Inflammatory macrophage (primary cell): ENCODE measurements at places on chromosomes 1 and 21.

- no peak for DNase-seq
These were observed 1142.7 kb upstream of the NCAM2 start for GRCh38 chr21:19855522-19855921.

- DNase-seq, result peak; percentile 74
These were observed 18.1 kb upstream of the SLC44A3 start for GRCh38 chr1:94801919-94802546.

DNA sequence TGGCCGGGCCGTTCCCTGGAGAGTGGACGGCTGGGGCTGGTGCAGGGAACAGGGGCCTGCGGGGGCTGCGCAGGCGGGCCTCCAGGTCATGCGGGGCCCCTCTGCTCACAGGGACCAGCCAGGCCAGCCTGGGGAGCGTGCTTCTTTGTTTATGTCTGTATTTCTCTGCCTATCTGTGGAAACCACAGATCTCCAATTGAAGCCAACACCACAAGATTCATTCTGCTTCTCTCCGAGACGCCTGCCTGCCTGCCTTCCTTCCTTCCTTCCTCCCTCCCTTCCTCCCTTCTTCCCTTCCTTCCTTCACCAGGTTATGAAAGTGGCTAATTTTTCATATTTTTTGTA is 39.9 kb upstream of the HMGN1 start:
- no peak for DNase-seq

DNA sequence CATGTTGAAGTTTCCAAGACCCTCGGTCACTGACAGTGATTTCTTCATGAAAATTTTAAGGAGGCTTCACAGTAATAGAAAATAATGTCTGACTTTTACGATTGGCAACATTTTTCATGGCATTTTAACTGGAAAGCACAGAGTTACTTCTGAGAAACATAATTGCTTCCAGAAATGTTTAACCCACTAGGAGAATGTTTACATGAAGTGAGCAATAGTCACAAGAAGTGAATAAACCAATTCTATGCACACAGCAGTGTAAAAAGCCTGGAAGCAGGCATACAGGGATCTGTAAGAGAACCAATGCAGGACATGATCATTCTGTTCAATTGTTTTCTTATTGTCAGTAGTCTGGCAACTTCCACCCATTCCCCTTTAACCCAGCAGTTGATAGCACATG is 316.2 kb upstream of the CXADR start:
- no peak for DNase-seq

- no peak for DNase-seq
These were observed 82.9 kb upstream of the DSCAM start for GRCh38 chr21:40929833-40930232.

DNA sequence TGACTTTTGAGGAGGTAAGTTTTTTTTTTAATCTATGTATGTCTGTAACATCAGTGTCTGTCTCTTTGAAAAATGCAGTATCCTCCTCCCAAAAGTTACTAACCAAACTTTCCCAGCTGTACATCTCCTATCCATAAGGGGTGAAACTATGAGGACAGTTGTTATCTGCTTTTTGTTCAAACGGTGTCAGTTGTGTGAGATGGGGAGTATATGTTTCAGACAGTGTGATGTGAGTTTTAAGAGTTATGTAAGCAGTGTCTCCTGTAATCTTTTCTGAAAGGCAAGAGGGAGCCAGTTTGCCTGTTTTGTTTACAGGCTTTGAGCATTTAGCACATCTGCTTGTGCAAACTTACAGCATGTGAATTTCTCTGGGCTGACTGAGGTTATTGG is 34.8 kb upstream of the CACYBP start:
- peak; percentile 54 for DNase-seq

GRCh38 chr21:41801321-41802197 is 34.7 kb upstream of the RIPK4 start:
- DNase-seq, result peak; percentile 39

- DNase-seq, result peak; percentile 94
These were observed 493 bp upstream of the MAP3K21 start for GRCh38 chr1:233326811-233327650.

GRCh38 chr1:235515844-235516512 is 11.7 kb upstream of the B3GALNT2 start:
- DNase-seq, result peak; percentile 63

- DNase-seq, result no peak
These were observed 104.6 kb upstream of the TTC34 start for GRCh38 chr1:2906085-2906484.

- DNase-seq, result peak; percentile 74
These were observed 15.4 kb upstream of the PHACTR4 start for GRCh38 chr1:28354121-28354520.

DNA sequence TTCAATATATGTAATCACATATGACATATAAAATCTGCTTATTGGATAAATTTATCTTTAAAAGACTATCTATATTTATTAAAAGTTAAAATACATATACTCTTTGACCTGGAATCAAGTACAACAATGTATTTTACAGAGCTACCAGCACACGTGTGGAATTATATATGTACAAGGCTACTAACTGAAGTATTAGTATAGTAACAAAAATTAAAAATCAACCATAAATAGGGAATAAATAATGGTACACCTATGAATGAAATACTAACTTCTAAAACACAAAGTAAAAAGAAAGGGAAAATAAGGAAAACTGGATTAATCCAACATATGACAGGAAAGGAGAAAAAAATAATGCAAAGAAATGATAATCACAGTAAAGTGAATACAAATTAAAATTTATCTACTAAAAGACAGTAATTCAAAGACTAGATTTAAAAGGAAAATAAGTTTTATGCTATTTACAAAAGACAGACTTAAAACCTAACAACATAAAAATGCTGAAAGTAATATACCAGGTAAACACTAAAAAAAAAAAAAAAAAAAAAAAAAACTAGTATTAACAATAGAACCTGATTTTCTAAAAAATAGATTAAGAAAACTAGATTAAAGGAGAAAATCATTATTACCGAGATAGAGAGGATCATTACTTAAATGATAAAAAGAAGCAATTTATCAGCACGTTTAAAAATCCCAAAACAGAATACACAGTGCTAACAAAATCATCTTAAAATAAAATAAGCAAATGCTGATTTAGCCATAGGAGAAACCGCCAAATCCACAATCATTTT is 27.9 kb downstream of the MRPL39 start:
- DNase-seq, result no peak

- peak; percentile 37 for DNase-seq
These were observed 144.6 kb upstream of the TNR start for GRCh38 chr1:175887981-175888428.

DNA sequence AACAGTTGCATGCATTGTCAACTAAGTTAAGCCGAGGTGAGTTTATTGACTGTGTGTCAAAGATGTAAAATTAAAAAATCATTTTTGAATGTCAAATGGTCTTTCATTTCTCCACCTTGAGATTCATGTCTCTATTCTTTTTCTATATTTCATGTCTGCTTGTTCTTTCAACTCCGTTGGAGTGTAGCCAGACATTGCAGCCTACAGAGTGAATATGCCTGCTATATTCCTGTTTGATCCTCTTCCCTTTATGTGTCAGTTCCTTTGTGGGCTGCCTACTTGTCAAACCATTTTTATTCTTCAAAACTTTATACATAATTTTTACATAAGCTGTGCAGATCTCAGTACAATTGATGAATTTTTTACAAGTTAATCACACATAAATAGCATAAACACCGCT is 1325.8 kb upstream of the PRMT6 start:
- DNase-seq, result no peak

GRCh38 chr1:209513226-209513625 is 70.3 kb upstream of the CAMK1G start:
- DNase-seq, result peak; percentile 25

GRCh38 chr1:10678852-10679251 is 117.6 kb downstream of the CASZ1 start:
- DNase-seq, result no peak

- no peak for DNase-seq
These were observed 64.4 kb downstream of the MAST2 start for GRCh38 chr1:45867697-45868348.

DNA sequence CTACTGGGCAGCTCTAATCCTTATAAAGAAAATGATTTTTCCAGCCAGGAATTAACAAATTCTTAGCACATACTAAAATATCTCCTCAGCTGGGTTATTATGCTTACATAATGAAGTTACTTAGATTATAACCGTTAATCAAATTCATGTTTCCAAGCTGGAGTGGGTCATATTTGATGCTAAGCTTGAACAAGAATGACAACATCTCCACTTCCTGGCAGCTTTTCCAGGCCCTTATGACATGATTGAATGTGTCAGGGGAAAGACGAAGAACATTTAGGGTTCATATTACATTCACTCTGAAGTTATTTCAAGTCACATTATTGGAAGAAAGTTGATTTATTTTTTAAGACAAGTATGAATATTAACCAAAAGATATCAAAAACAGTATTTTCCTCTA is 333.7 kb downstream of the PCP4 start:
- DNase-seq, result no peak

DNA sequence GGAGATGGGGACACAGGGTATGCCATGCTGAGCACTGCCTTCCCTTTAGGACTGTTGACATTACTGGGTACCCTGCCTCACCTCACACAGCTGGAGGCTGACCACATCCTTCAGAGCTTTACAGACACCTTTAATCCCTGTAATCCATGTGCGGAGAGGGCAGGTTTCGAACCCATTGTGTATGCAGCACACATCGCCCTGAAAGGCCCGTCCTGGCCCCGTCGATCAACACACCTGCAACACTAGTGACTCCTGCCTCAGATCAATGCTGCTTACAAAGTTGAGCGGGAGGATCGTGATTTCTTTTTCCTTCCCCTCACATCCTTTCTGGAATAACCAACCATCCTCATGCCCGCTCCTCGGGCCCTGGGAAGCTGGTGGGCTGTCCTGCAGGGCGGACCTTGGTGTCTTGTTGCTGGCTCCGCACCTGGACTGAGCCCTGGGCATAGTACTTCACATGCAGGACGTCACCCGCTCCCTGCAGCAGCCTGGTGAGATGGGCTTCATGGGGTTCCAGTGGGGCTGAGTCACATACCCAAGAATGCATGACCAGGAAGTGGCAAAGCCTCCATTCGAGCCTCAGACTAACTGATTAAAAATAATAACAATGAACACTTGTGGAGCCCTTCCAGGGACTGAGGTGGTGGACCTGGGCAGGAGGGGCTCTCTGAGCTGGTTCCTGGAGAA is 403.6 kb downstream of the PTPRU start:
- no peak for DNase-seq

DNA sequence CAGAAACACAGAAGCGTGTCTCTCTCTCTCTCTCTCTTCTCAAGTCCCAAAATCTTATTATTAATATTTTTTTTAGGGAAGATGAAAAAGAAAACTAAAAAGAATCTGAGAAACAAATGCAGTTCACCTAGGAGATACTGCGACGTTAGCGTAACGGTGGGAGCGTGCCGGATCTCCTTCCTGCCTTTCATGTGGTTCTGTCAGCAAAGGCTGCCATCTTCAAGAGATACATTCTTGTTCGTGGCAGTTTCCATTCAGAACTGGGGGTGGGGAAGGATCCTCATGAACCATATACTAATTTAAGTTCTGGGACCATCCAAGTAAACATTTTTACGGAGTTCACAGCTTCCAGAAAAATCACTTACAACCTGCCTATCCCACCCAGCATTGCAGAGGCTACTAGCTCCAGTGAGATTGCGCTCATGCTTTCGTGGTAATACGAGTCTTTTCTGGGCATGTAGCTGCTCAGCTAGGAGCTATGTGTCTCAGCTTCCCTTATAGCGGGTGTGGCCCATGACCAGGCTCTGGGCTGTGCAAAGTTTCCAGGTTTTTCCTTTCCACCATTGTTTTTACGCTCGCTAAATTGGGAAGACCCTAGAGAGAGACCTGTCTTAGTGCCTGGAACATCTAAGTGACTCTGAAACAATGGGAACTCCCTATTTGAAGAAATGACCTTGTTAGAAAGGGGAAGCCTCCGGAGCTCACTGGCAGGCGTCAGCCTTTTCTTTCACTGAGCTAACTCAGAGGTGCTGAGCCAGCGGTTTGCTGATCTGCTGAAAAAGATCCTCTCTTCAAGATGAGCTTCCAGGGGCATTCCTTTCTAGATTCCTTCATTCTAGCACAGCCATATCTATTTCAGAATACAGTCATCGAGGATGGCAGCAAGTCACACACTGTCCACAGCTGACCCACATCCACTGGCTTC is 17.3 kb downstream of the SLAMF1 start:
- DNase-seq, result peak; percentile 87

- no peak for DNase-seq
These were observed 86.0 kb upstream of the GNG4 start for GRCh38 chr1:235735621-235736020.

- peak; percentile 77 for DNase-seq
These were observed 10.1 kb downstream of the DIPK1A start for GRCh38 chr1:92951141-92951582.

GRCh38 chr1:71737768-71738167 is 544.6 kb downstream of the NEGR1 start:
- DNase-seq, result no peak

GRCh38 chr1:189033169-189033568 is 1444.5 kb downstream of the BRINP3 start:
- DNase-seq, result no peak

- DNase-seq, result no peak
These were observed 1.5 kb downstream of the RABGGTB start for GRCh38 chr1:75787524-75787923.

- DNase-seq, result no peak
These were observed 13.9 kb downstream of the CACHD1 start for GRCh38 chr1:64483731-64484414.

- no peak for DNase-seq
These were observed 5.2 kb upstream of the VTCN1 start for GRCh38 chr1:117215733-117216462.

DNA sequence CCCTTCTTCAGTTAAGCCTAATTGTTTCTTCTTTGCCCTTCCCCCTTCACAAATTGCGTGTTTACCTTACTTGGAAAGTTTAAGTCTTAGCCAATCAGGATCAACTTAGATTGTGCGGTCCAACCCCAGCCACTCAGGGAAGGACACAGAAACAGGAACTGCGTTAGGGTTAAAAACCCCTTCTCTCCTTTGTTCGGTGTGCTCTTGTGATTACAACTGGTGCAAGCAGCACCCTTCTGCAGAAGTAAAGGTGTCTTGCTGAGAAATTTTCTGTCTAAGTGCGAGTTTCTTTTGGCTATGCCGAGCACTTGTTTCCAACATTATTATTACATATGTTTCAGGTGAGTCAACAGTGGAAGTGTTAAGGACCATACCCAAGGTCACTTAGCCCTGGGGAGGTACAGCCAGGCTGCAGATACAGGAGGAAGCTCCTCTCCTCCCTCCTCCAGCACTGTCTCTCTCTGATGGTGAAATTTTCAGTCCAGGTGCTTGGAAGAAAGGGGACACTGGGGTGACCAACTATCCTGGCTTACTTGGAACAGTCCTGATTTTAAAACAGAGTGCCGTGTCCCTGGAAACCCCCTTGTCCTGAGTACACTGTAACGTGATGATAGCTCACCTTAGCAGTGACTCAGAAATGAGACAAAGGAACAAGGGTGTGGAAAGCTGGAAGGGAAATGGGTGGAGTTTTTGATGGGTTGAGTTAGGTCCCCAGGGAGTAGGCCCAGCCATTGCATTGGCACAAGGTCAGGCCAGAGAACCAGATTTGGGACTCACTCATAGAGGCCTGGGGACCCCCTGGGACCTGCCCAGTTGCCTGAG is 68.7 kb upstream of the KLHDC7A start:
- no peak for DNase-seq
